NCI-H2171 treated with DMSO at 0.1 percent for 48 hours (cell line): ENCODE measurements at places on chromosomes 13 and 19.
A peak's percentile ranks its signal among the peaks of the same experiment; 100 is the strongest.

GRCh38 chr19:11767633-11768133 is 883 bp downstream of the ZNF441 start:
- DNase-seq = no peak

GRCh38 chr13:36057041-36057440 is 74.1 kb downstream of the DCLK1 start:
- no peak for DNase-seq

DNA sequence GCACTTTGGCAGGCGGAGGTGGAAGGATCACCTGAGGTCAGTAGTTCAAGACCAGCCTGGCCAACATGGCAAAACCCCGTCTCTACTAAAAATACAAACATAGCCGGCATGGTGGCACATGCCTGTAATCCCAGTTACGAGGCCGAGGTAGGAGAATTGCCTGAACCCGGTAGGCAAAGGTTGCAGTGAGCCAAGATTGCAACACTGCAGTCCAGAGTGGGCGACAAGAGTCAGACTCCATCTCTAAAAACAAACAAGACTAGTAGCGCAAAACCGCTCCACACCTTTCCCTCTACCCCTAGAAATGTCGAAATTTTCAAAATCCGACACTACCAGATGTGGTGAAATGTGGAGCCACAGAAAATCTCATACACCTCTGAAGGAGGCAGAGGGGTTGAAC is 11.2 kb upstream of the TYROBP start:
- no peak for DNase-seq

DNA sequence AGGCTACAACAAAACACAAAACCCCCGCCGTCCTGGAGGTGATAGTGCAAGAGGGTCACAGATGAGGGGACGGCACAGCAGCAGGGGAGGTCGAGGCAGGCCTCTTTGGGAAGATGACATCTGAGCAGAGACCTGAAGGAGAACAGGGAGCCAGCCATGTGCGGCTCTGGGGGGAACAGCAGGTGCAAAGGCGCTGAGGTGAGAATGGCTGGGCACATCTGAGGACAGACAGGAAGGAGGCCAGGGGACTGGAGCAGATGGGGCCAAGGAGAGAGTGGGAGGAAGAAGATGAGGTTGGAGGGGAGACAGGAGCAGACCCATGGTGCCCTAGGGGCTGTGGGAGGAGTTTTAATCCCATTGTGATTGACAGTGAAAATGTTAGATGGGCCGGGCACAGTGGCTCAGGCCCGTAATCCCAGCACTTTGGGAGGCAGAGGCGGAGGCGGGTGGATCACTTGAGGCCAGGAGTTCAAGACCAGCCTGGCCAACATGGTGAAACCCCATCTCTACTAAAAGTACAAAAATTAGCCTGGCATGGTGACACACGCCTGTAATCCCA is 1.8 kb upstream of the CKM start:
- DNase-seq = peak; percentile 45

GRCh38 chr19:34549833-34550232 is 68.3 kb downstream of the WTIP start:
- no peak for DNase-seq

DNA sequence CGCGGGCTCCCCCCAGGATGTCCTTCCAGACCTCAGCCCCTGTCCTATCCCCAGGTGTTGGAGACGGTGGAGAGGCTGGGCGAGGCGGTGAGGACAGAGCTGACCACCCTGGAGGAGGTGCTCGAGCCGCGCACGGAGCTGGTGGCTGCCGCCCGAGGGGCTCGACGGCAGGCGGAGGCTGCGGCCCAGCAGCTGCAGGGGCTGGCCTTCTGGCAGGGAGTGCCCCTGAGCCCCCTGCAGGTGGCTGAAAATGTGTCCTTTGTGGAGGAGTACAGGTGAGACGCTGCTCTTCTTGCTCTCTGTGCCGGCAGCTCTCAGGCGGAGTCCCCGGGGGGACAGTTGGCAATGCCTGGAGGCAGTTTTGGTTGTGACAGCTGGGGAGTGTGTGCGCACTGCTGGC is 6.9 kb downstream of the TTYH1 start:
- DNase-seq = peak; percentile 51

GRCh38 chr19:19552798-19553197 is 14.7 kb downstream of the CILP2 start:
- DNase-seq = no peak
